GM03348 (cell line): ENCODE measurements at places on chromosomes 6 and 20.

- no peak for DNase-seq
Measured at GRCh38 chr6:163404825-163405265, 9.7 kb upstream of the QKI start.

DNA sequence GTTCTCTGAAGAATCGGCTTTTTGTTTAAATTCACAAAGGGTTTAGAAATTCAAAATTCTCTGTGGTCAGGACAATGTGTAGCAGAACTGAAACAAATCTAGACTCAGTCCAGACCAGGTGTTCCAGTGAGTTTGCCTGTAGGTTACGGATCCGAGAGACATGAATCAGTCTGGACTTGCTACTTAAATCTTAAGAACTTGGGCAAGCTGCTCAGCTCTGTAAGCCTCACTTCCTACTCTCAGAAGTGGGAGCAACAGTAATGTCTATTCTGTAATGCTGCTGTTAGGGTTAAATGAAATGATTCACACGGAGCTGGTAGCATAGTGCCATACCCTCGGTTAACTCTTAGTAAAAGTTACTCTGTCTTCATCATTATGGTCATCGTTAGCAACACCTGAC lies 37.7 kb downstream of the HECA start:
- no peak for DNase-seq

DNA sequence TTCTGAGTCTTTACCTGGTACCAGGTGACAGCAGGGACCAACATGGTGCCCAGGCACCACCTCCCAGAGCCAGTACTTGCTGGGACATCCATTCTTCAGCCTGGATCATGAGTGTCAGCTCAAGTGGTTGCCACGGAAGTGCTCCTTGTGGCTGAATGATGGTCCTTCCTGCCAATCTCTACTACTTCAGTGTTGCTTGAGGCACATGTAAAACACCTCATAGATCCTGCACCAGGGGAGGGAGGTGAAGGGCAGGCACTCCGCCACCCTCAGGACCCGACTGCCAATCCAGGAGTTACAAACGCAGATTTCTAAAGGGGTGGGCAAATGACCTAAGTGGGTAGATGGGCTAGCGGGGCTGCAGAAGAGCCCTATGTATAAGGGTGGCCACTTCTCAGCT lies 226.0 kb downstream of the PREX1 start:
- no peak for DNase-seq

- DNase-seq, result no peak
Measured at GRCh38 chr20:32982617-32983458, 21.4 kb downstream of the SUN5 start.

GRCh38 chr6:127630800-127631199 lies 53.8 kb downstream of the C6orf58 start:
- no peak for DNase-seq

DNA sequence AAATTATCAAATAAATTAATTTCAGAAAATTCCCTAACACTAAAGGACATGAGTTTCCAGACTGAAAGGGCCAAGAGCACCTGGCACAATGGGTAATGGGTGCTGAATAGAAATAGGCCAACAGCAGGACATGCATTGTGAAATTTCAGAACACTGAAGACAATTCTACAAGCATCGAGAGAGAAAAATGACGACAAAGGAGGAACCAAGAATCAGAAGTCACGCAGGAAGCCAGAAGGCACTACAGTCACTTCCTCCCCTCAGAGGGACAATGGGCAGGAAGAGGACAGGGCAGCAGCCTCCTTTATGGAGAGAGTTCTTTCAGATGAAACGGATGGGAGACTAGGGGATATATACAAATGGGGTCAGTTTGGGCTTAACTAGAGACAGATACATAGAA lies 29.6 kb downstream of the PCNA start:
- no peak for DNase-seq
